ENCODE measurements at places on chromosomes 4 and X. TPM values are rescaled to one million over a fixed set of nuclear protein-coding genes. Genes with fewer than 3 reads are reported as not detected.
A peak's percentile ranks its signal among the peaks of the same experiment; 100 is the strongest.

Gene CXCL10
- total RNA-seq: 2.0 TPM

Gene PHOX2B
- not detected for total RNA-seq

Gene KLB
- 0.05 TPM for total RNA-seq

Gene ARL9
- total RNA-seq: not detected

DNA sequence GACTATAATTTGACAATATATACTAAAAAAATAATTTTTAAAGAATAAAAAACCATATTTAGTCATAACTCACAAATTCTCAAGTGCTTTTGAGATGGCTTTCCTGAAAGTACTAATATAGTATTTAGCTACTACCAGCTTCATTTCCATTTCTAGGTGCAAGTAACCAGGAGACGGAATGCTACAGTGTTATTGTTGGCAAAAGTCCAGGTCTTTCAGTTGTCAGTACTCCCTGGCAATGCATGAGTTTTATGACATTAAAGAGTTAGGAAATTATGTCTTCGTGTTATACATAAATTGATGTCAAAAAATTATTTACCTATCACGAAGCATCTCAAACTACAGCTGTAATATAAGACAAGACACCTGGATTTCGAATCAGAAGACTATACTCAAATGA lies 45.0 kb downstream of the TMEM47 start:
- H3K4me3 ChIP-seq: no peak overlapping the region
- no peaks in the 10 kb centered on the region for H3K36me3 ChIP-seq
- DNase-seq: no peak
- H3K4me1 ChIP-seq: no peaks in the 10 kb centered on the region

DNA sequence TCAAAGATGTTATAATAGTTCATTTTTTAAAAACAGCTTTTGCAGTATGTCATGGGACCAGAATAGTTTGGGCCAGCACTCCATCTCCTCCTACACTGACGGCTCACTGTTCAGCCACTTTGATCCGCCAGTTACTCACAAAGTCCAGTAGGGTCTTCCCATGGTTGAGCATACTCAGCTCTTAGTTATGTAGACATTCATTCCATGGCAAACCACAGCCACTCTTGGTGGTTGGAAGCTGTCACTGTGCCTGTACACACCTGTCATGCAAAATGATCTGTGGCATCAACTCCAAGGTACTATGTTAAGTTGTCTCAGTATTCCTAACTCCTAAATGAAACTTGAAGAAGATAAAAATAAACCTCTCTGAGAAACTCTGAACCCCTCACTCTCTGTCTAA lies 127.2 kb downstream of the NR3C2 start:
- no peaks in the 10 kb centered on the region for H3K36me3 ChIP-seq
- no peaks in the 10 kb centered on the region for H3K27me3 ChIP-seq
- DNase-seq: no peak
- H3K4me3 ChIP-seq: no peak overlapping the region
- no peak overlapping the region for H3K27ac ChIP-seq

GRCh38 chr4:12881945-12882584 lies 602.1 kb downstream of the RAB28 start:
- no peak overlapping the region for H3K27ac ChIP-seq
- H3K4me3 ChIP-seq: no peak overlapping the region
- no peaks in the 10 kb centered on the region for H3K27me3 ChIP-seq
- DNase-seq: no peak
- H3K4me1 ChIP-seq: no peaks in the 10 kb centered on the region

GRCh38 chrX:120446498-120446897 lies 22.6 kb downstream of the LAMP2 start:
- no peak overlapping the region for H3K4me3 ChIP-seq
- no peaks in the 10 kb centered on the region for H3K36me3 ChIP-seq
- H3K27ac ChIP-seq: no peak overlapping the region
- no peaks in the 10 kb centered on the region for H3K4me1 ChIP-seq

DNA sequence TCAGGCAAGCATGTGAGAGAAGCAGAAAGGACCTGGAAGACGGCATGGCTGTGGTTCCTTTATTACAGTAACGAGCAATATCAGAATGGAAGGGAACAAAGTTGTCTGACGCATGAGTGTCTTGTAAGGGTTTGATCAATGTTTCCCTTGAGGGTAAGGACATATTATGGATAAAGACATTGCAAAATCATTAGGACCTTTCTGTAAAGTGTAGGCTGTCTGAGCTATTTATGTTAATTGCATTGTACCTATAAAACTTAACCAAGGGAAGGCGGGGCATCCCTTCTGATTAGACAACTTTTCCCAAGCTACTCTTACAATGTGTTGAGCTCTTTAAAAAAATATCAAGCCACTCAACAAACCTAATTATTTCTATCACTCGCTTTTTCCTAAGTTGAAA lies 112.2 kb upstream of the JADE1 start:
- peaks cover 4% of the 10 kb centered on the region for H3K27me3 ChIP-seq
- H3K4me1 ChIP-seq: no peaks in the 10 kb centered on the region
- no peak overlapping the region for H3K27ac ChIP-seq
- DNase-seq: no peak
- H3K4me3 ChIP-seq: no peak overlapping the region
- no peaks in the 10 kb centered on the region for H3K36me3 ChIP-seq

- H3K27ac ChIP-seq: no peak overlapping the region
- H3K27me3 ChIP-seq: peaks cover 25% of the 10 kb centered on the region
- no peak overlapping the region for H3K4me3 ChIP-seq
- no peaks in the 10 kb centered on the region for H3K36me3 ChIP-seq
- H3K4me1 ChIP-seq: no peaks in the 10 kb centered on the region
Measured at GRCh38 chrX:15616531-15616930, 15.8 kb upstream of the ACE2 start.

DNA sequence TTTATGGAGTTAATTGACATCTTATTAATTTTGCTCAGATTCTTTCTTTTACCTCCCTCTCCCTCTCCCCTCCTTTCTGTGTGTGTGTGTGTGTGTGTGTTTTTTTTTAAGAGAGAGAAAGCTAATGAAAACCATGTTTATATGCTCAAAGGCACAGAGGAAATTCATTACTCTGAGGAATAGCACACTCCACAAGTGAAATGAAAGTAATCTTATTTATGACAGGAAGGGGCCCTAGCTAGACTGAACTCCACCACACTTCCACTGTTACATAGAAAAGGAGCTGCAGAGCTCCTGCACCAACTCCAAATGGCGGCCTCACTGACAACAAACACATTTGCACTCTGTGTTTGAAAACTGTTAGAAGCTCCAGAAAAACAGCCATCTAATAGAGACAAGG lies 150.6 kb downstream of the RASL11B start:
- peak overlapping the region; percentile 47 for H3K4me3 ChIP-seq
- H3K27me3 ChIP-seq: no peaks in the 10 kb centered on the region
- no peaks in the 10 kb centered on the region for H3K36me3 ChIP-seq
- peak overlapping the region; percentile 72 for H3K27ac ChIP-seq
- peaks cover 9% of the 10 kb centered on the region for H3K4me1 ChIP-seq
- no peak for DNase-seq

All from natural killer cell treated with Interleukin-12 subunit alpha and Interleukin-12 subunit beta and Interleukin-15 and Interleukin-18, amount 100 ng/mL, for 72 hours (primary cell).